ENCODE measurements at places on chromosomes 1 and 21.

- no peak for DNase-seq
- no peak overlapping the region for H3K27ac ChIP-seq
- no peaks in the 10 kb centered on the region for H3K4me1 ChIP-seq
- H3K4me3 ChIP-seq, result no peak overlapping the region
- H3K36me3 ChIP-seq, result no peaks in the 10 kb centered on the region
Measured at GRCh38 chr1:240804475-240804874, 192.5 kb upstream of the GREM2 start.

GRCh38 chr1:54800899-54801759, at the start of gene TTC22:
TSS of gene TTC22 (minus strand) at chr1:54801323. CDS start at chr1:54801163, 160 bp downstream.
- no peaks in the 10 kb centered on the region for H3K27me3 ChIP-seq
- H3K4me3 ChIP-seq, result peak within 1 kb of the TSS; percentile 83
- H3K4me1 ChIP-seq, result peaks cover 7% of the 10 kb centered on the region
- DNase-seq, result peak; percentile 55
- peaks cover 4% of the 10 kb centered on the region for H3K36me3 ChIP-seq
- peak within 1 kb of the TSS; percentile 49 for H3K27ac ChIP-seq

- H3K4me3 ChIP-seq, result no peak overlapping the region
- no peak overlapping the region for H3K27ac ChIP-seq
- H3K4me1 ChIP-seq, result peaks cover 31% of the 10 kb centered on the region
- no peak for DNase-seq
- peaks cover 11% of the 10 kb centered on the region for H3K36me3 ChIP-seq
Measured at GRCh38 chr21:42263591-42264131, 44.7 kb downstream of the ABCG1 start.

GRCh38 chr1:246317332-246318035, 189.6 kb downstream of the SMYD3 start:
- no peaks in the 10 kb centered on the region for H3K4me1 ChIP-seq
- peaks cover 3% of the 10 kb centered on the region for H3K36me3 ChIP-seq
- DNase-seq, result no peak
- no peak overlapping the region for H3K27ac ChIP-seq
- H3K27me3 ChIP-seq, result no peaks in the 10 kb centered on the region

GRCh38 chr1:226988334-226988666, 48.2 kb downstream of the COQ8A start:
- no peak overlapping the region for H3K4me3 ChIP-seq
- no peak overlapping the region for H3K27ac ChIP-seq

DNA sequence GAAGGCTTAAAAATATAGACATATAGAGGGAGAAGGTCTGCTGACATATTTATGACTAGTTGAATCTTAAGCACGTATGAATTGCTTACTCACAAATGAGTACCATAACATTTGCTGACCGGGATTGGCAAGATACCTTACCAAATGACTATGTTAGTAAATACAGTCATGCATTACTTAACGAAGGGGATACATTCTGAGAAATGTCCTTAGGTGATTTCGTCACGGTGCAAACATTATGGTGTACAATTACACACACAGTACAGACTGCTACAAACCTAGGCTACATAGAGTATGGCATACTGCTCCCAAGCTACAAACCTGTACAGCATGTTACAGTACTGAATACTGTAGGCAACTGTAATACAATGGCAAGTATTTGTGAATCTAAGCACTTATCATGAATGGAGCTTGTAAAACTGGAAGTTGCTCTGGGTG, 19.4 kb upstream of the UBE2U start:
- no peak for DNase-seq
- no peaks in the 10 kb centered on the region for H3K4me1 ChIP-seq
- H3K27ac ChIP-seq, result no peak overlapping the region
- peaks cover 5% of the 10 kb centered on the region for H3K27me3 ChIP-seq

DNA sequence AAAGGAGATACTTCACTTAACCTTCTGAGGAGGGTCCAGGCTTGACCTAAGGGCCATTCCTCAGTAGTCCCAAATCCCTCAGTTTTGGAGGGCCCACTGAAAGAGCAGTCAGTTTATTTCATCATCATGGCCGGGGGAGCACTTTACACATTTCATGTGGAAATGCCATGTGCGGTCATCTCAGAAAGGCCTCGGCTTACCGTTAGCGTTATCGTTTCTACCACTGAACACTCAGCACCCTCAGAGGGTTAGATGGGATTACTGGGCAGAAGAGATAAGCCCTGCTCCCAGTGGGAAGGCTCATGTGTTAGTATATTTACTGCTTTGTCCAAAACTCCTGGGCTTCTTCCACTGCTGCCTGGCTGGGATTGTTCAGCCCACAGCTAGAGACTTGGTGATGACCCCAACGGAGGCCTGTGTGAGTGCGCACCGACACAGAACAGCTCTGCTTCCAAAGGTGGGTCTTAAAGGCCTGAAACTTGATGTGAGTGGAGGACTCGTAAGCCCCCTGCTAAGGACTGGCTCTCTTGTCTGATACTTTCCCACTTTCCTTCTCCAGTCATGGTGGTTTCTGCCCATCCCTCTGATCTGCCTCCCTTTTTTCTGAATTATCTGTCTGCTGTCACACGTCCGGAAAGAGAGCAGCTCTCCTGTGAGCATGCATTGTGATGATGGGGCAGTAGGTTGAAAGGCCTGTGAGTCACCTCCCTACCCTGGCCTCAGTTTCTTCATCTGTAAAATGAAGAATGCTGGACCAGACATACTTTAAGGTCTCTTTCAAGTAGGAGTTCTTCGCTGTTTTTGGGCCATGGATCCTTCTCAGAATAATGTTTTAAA, 284.5 kb downstream of the ASTN1 start:
- no peak for DNase-seq
- H3K27me3 ChIP-seq, result no peaks in the 10 kb centered on the region
- H3K4me3 ChIP-seq, result no peak overlapping the region
- H3K27ac ChIP-seq, result no peak overlapping the region

GRCh38 chr1:151312826-151313225, 14.4 kb downstream of the PI4KB start:
- DNase-seq, result no peak
- no peak overlapping the region for H3K4me3 ChIP-seq
- H3K27ac ChIP-seq, result no peak overlapping the region
- no peaks in the 10 kb centered on the region for H3K4me1 ChIP-seq

DNA sequence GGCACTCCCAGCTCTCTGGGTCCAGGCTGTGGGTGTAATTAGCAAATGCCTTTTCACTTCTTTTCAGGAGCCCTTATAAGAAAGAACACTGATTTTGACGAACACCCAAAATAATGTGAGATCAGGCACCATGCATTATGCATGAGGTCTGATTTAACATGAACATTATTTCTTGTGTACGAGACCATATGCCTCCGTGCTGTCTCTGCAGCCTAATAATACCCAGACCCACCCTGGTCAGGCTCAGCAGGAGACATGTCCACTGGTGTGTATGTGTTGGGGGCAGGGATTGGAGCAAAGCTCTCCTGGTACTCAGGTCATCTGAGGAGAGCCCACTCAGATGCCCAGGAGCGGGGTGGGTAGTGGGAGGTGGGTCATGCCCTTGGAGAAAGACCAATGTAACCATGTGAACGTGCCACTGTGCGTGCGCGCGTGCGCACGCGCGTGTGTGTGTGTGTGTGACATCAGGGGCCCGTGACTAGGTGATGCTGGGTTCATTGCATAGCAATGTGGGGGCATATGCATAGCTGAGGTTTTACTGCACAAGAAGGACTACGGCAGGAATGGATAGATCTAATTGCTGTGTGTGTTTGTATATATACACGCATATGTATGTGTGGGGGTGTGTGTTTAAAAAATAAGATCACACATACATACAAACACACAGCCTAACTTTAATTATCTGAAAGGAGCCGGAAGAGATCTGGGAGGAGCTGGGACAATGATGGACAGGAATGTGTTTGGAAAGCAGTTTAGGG, 7.1 kb downstream of the POU3F1 start:
- H3K27ac ChIP-seq, result no peak overlapping the region
- DNase-seq, result no peak
- H3K4me3 ChIP-seq, result no peak overlapping the region
- H3K36me3 ChIP-seq, result no peaks in the 10 kb centered on the region
- no peaks in the 10 kb centered on the region for H3K4me1 ChIP-seq
- peaks cover 54% of the 10 kb centered on the region for H3K27me3 ChIP-seq

GRCh38 chr1:1106510-1107221, 9.2 kb downstream of the C1orf159 start:
- H3K27me3 ChIP-seq, result no peaks in the 10 kb centered on the region
- H3K4me1 ChIP-seq, result peaks cover 7% of the 10 kb centered on the region
- H3K4me3 ChIP-seq, result no peak overlapping the region
- no peaks in the 10 kb centered on the region for H3K36me3 ChIP-seq

DNA sequence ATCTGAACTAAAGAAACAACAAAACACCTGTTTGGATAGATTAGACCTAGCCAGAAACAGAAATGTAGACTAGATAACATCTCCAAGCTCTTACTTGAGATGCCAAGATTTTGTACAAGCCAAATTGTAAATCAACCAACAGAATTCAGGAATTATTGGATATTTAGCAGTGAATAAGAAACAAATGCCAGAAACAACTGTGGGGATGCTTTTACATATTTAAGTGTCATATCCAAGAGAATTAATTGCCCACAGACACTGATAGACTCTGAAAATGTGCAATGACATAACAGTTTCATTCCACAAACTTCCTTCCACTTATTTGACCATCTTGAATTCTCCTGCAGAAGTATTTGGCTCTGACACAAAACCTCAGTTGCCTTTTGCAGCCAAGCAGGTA, 92.3 kb downstream of the SGIP1 start:
- H3K36me3 ChIP-seq, result no peaks in the 10 kb centered on the region
- no peaks in the 10 kb centered on the region for H3K4me1 ChIP-seq
- H3K27ac ChIP-seq, result no peak overlapping the region
- H3K27me3 ChIP-seq, result no peaks in the 10 kb centered on the region

DNA sequence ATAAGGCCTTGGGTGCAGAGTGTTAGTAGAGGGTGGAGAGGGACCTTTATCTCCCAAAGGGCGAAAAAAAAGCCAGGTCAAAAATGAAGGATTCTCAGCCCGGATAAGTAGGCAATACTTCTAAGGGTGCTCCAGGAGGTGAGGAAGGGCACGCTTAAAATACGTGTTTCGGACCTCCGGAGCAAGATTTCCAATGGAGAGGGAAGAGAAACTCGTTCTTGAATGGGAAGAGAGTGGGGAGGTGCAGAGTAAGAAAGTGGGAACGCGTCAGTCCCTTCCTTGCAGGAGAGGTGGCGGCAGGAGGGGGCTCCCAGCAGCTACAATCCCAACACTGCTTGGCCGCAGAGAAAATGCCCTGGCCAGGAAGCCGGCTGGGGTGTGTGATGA, 581 bp downstream of the EFCAB14 start:
- no peaks in the 10 kb centered on the region for H3K27me3 ChIP-seq
- peak overlapping the region; percentile 74 for H3K4me3 ChIP-seq
- H3K27ac ChIP-seq, result peak overlapping the region; percentile 33
- H3K4me1 ChIP-seq, result peaks cover 22% of the 10 kb centered on the region
- no peak for DNase-seq
- H3K36me3 ChIP-seq, result peaks cover 34% of the 10 kb centered on the region

- no peaks in the 10 kb centered on the region for H3K27me3 ChIP-seq
- no peak overlapping the region for H3K4me3 ChIP-seq
- no peaks in the 10 kb centered on the region for H3K36me3 ChIP-seq
- no peak for DNase-seq
- no peak overlapping the region for H3K27ac ChIP-seq
Measured at GRCh38 chr21:26806801-26807295, 38.4 kb downstream of the ADAMTS1 start.

DNA sequence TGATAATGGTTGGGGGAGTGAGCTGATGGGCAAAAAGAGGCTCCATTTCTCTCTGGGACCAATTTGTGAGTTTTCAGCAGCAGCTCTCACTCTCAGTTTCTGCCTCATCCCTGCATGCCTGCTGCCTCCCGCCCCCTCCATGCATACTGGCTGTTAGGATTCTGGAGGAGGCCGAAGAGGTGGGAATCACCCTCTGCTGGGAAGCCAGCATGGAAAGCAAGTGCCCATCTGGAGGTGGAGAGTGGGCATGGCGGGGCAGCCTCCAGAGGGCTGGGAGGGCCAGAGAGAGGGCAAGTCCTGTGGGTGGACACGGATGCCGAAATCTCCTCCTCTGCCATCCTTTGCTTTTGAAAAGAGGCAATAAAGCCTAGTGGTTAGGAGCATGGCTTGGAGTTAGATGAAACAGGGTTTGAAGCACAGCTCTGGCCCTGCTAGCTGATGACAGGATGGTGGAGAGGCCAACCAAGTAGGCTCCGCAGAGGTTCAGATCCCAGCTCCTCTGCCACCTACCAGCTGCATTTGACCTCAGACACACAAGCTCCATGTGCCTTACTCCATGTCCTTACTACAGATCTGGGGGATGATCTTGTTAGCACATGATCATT, 113.4 kb downstream of the GRIK3 start:
- H3K4me3 ChIP-seq, result no peak overlapping the region
- H3K27ac ChIP-seq, result no peak overlapping the region
- no peaks in the 10 kb centered on the region for H3K4me1 ChIP-seq
- peaks cover 27% of the 10 kb centered on the region for H3K27me3 ChIP-seq
- no peaks in the 10 kb centered on the region for H3K36me3 ChIP-seq
- DNase-seq, result no peak

DNA sequence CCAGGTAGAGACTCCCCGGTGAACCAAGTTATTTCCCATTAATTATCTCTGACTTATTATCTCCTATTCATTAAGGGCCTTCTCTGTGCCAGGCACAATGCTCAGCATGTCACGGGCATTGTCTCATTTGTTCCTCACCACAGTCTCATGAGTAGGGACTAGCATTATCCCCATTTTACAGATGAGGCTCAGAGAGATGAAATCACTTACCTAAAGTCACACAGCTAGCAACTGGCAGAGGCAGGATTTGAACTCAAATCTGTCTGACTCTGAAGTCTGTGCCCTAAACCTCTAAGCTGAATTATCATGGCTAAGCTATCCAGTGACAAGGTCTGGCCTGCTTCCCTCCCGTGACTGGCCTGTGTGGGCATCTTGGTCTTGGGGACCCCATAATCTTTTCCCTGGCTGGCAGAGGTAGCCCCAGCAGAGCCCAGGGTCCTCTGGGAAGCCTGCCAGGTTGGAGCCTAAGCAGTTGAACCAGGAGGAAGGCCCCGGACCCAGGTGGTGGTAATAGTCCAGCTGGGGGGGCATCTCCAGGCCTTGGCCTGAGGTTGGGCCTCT, 4.5 kb downstream of the MAP7D1 start:
- peak overlapping the region; percentile 46 for H3K4me3 ChIP-seq
- H3K27ac ChIP-seq, result peak overlapping the region; percentile 89
- H3K27me3 ChIP-seq, result no peaks in the 10 kb centered on the region
- H3K36me3 ChIP-seq, result no peaks in the 10 kb centered on the region
- H3K4me1 ChIP-seq, result peaks cover 80% of the 10 kb centered on the region

DNA sequence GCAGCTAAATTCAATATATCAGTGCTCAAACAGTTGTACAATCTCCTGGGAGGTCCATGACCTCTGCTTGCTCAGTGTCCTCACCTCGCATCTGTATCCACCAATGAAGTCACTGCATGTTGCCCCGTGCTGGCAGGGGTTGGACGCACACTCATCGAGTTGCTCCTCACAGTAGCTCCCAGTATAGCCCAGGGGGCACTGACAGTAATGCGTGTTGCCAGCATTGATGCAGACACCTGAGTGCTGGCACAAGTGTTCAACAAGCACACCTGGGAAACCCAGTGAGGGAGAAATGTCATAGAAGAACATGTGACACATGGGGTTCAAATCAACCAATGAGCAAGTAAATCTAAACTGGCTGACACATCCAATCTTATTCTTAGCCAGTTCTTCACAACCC, 40.9 kb upstream of the ADAM30 start:
- peaks cover 77% of the 10 kb centered on the region for H3K36me3 ChIP-seq
- DNase-seq, result no peak
- no peak overlapping the region for H3K27ac ChIP-seq
- no peaks in the 10 kb centered on the region for H3K27me3 ChIP-seq
- no peaks in the 10 kb centered on the region for H3K4me1 ChIP-seq

GRCh38 chr1:196661345-196661744, 9.5 kb downstream of the CFH start:
- DNase-seq, result no peak
- H3K36me3 ChIP-seq, result no peaks in the 10 kb centered on the region
- no peaks in the 10 kb centered on the region for H3K27me3 ChIP-seq
- H3K27ac ChIP-seq, result no peak overlapping the region
- H3K4me3 ChIP-seq, result no peak overlapping the region
- H3K4me1 ChIP-seq, result no peaks in the 10 kb centered on the region

Data from T-cell (primary cell).